Osteocyte (in vitro differentiated cells): ENCODE measurements at places on chromosomes 11 and 22. TPM values are rescaled to one million over a fixed set of nuclear protein-coding genes. Genes with fewer than 3 reads are reported as not detected.

- no peak overlapping the region for H3K4me3 ChIP-seq
- no peak overlapping the region for H3K27ac ChIP-seq
- H3K36me3 ChIP-seq = peaks cover 3% of the 10 kb centered on the region
- DNase-seq = no peak
- H3K27me3 ChIP-seq = no peaks in the 10 kb centered on the region
- H3K4me1 ChIP-seq = peaks cover 51% of the 10 kb centered on the region
Observed at GRCh38 chr11:122714004-122714403, 58.5 kb downstream of the UBASH3B start.

DNA sequence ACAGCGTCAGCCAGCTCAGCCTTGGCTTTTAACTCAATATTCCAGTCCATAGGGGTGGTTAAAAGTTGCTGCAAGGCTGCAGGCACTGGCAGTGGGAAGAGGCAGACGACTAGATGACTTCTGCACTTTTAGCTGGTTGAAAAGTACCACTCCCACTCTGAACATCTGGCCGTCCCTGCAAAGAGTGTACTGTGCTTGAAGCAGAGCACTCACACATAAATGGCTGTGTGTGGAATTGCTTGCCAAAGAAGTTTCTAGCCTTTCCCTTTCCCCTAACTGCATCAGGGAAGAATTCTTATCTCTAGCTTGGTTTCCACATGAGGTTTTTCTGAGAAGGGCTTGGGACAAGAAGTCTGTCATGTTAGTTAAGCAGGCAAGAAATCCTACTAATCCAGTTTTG, 5.1 kb upstream of the PHLDB1 start:
- no peak overlapping the region for H3K4me3 ChIP-seq
- peaks cover 37% of the 10 kb centered on the region for H3K36me3 ChIP-seq
- peak overlapping the region; percentile 32 for H3K27ac ChIP-seq
- peaks cover 42% of the 10 kb centered on the region for H3K4me1 ChIP-seq
- no peak for DNase-seq

DNA sequence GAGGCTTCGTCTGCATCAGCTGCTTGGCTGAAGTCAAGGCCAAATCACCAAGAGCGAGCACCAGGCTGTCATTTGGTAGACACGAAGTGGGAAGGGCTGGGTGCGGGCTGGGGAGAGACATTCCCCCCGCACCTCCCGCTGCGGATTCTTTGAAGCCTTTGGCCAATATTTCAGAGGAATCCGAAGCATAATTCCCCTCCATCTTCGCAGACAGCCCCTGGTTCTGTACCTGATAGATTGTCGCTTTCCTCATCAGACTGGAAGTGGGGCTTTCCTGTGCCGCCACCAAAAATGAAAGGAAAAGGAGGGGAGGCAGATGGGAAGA, 15.3 kb downstream of the BLID start:
- no peaks in the 10 kb centered on the region for H3K27me3 ChIP-seq
- no peak for DNase-seq
- H3K36me3 ChIP-seq = peaks cover 10% of the 10 kb centered on the region
- peaks cover 17% of the 10 kb centered on the region for H3K4me1 ChIP-seq
- no peak overlapping the region for H3K4me3 ChIP-seq
- no peak overlapping the region for H3K27ac ChIP-seq

- H3K4me1 ChIP-seq = no peaks in the 10 kb centered on the region
- H3K36me3 ChIP-seq = no peaks in the 10 kb centered on the region
- no peak overlapping the region for H3K27ac ChIP-seq
- no peak for DNase-seq
Observed at GRCh38 chr11:120780239-120780638, 243.7 kb upstream of the TBCEL start.

GRCh38 chr11:80638296-80638695, 1197.5 kb upstream of the TENM4 start:
- H3K4me3 ChIP-seq = no peak overlapping the region
- no peaks in the 10 kb centered on the region for H3K27me3 ChIP-seq
- no peaks in the 10 kb centered on the region for H3K4me1 ChIP-seq
- H3K27ac ChIP-seq = no peak overlapping the region

GRCh38 chr11:46845740-46846509, at the start of gene CKAP5:
TSS of gene CKAP5 (minus strand) at chr11:46846280. CDS start at chr11:46821231, 25,049 bp downstream.
- H3K27me3 ChIP-seq = no peaks in the 10 kb centered on the region
- peak within 1 kb of the TSS; percentile 91 for H3K27ac ChIP-seq
- H3K36me3 ChIP-seq = no peaks in the 10 kb centered on the region
- H3K4me3 ChIP-seq = peak within 1 kb of the TSS; percentile 89
- H3K4me1 ChIP-seq = peaks cover 29% of the 10 kb centered on the region
- peak; percentile 95 for DNase-seq

DNA sequence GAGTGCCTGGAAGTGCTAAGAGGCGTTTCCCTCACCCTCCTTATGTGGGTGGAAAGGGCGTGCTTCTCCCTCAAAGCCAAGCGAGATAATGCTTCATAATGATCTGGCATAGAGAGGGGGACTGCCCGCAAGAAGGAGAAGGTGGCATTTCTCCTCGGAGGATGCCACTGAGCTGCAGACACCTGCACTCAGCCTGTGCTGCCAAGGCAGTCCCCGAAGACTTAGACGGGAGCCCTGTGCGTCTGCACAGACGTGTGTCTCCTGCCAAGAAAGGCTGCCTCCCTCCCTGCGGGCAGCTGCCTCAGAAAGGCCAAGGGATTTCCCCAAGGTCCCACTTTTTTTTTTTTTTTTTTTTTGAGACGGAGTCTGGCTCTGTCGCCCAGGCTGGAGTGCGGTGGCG, 48.1 kb upstream of the SPATA19 start:
- H3K27ac ChIP-seq = no peak overlapping the region
- DNase-seq = peak; percentile 73
- H3K4me3 ChIP-seq = no peak overlapping the region
- no peaks in the 10 kb centered on the region for H3K36me3 ChIP-seq

- no peaks in the 10 kb centered on the region for H3K27me3 ChIP-seq
- DNase-seq = no peak
- H3K4me3 ChIP-seq = no peak overlapping the region
- peaks cover 17% of the 10 kb centered on the region for H3K4me1 ChIP-seq
- peaks cover 13% of the 10 kb centered on the region for H3K36me3 ChIP-seq
Observed at GRCh38 chr11:46444305-46444704, 52.7 kb upstream of the CHRM4 start.

- no peak overlapping the region for H3K4me3 ChIP-seq
- no peak overlapping the region for H3K27ac ChIP-seq
- peaks cover 10% of the 10 kb centered on the region for H3K4me1 ChIP-seq
Observed at GRCh38 chr11:115710980-115711379, 206.8 kb upstream of the CADM1 start.

- peaks cover 9% of the 10 kb centered on the region for H3K36me3 ChIP-seq
- H3K27ac ChIP-seq = peak overlapping the region; percentile 58
- H3K27me3 ChIP-seq = no peaks in the 10 kb centered on the region
- DNase-seq = peak; percentile 66
Observed at GRCh38 chr22:40211476-40212054, 33.8 kb downstream of the TNRC6B start.

DNA sequence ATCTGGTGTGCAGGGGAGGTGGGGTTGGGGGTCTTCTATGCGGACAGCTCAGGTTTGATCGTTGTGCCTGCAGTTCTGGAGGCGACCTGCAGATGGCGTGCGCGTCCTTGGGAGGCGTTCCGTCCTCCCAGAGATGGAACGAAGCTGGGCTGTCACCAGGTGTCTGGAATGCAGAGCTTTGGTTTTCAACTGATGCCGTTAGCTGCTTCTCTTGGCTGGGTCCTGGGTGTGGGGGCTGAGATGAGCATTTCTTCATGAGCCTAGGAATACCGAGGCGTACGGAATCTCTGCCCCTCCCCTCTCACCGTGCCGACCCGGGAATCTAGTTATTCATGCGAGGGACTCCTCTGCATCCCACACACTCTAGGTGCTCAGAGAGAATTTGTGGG, 98.6 kb downstream of the CEP164 start:
- peaks cover 30% of the 10 kb centered on the region for H3K27me3 ChIP-seq
- no peak overlapping the region for H3K4me3 ChIP-seq
- no peaks in the 10 kb centered on the region for H3K4me1 ChIP-seq
- DNase-seq = peak; percentile 91

DNA sequence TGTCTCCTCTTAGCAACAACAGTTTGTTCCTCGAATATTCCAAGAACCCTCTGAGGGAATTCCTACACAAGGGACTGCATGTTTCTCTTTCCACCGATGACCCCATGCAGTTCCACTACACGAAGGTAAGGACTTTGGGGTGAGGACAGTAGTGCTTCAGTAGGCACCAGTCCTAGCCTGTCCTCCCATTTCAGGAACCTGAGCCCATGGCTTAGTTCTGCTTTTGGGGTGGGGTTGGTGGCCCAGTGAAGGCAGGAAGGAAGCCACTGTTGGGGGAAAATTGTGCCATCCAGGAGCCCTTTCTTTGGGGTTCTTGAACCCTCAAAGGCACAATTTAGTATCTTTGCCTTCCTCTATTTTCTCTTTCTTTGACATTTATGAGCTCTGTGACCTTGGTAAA, 38.2 kb downstream of the RNF141 start:
- no peak overlapping the region for H3K27ac ChIP-seq
- H3K4me3 ChIP-seq = no peak overlapping the region
- no peaks in the 10 kb centered on the region for H3K27me3 ChIP-seq
- DNase-seq = no peak
- peaks cover 4% of the 10 kb centered on the region for H3K36me3 ChIP-seq
- peaks cover 16% of the 10 kb centered on the region for H3K4me1 ChIP-seq

GRCh38 chr11:8087185-8087584, 6.2 kb downstream of the TUB start:
- H3K27me3 ChIP-seq = no peaks in the 10 kb centered on the region
- no peak for DNase-seq
- peaks cover 9% of the 10 kb centered on the region for H3K4me1 ChIP-seq
- no peak overlapping the region for H3K4me3 ChIP-seq
- no peaks in the 10 kb centered on the region for H3K36me3 ChIP-seq

DNA sequence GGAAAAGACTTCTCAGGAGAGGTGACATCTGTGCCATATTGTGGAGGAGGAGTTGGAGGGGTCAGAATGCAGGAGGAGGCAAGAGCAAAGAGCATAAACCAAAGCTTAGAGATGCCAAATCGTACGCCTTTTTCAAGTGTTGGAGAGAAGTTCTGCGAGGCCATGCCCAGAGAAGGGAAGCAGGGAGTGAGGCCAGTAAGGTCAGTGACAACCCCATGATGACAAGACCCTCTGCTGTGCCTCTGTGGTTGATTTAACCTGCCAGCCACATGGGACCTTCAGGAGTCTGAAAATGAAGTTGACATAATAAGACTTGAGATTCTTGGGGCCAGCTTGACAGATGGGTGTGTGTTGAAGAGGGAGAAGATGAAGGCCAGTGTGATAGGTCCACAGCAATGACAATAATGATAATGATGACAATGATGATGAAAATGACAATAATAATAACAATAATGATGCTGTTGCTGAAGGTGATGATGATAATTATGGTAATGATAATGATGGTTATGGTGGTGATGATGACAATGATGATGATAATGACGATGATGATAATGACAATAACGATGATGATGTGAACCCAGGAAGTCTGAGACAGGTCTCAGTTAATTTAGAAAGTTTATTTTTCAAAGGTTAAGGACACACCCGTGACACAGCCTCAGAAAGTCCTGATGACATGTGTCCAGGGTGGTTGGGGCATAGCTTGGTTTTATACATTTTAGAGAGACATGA, 152.6 kb upstream of the B3GAT1 start:
- H3K27me3 ChIP-seq = peaks cover 2% of the 10 kb centered on the region
- no peak overlapping the region for H3K4me3 ChIP-seq
- no peak overlapping the region for H3K27ac ChIP-seq
- DNase-seq = no peak
- no peaks in the 10 kb centered on the region for H3K36me3 ChIP-seq
- peaks cover 14% of the 10 kb centered on the region for H3K4me1 ChIP-seq

GRCh38 chr11:18203723-18204122, 31.1 kb downstream of the MRGPRX4 start:
- H3K4me1 ChIP-seq = no peaks in the 10 kb centered on the region
- no peaks in the 10 kb centered on the region for H3K36me3 ChIP-seq
- H3K27me3 ChIP-seq = peaks cover 34% of the 10 kb centered on the region
- no peak for DNase-seq

- H3K36me3 ChIP-seq = no peaks in the 10 kb centered on the region
- no peak for DNase-seq
- no peak overlapping the region for H3K27ac ChIP-seq
- H3K27me3 ChIP-seq = no peaks in the 10 kb centered on the region
- H3K4me3 ChIP-seq = no peak overlapping the region
Observed at GRCh38 chr11:3859373-3859881, 4.0 kb downstream of the STIM1 start.

DNA sequence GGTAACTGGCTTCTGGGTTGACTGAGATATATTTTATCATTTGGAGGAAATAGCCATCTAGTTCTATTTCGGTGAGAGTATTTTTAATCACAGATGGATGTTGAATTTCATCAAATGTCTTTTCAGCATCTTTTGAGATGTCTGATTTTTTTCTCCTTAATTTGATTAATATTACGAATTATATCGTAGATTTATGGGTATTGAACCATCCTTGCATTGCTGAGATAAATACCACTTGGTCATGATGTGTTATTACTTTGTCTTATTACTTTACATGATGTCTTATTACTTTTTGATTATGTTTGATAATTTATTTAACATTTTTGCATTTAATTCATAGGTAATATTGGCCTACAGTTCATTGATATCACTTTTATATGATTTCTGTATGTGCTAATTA, 78.8 kb upstream of the PARVA start:
- peaks cover 4% of the 10 kb centered on the region for H3K36me3 ChIP-seq
- DNase-seq = no peak
- H3K27me3 ChIP-seq = no peaks in the 10 kb centered on the region
- no peaks in the 10 kb centered on the region for H3K4me1 ChIP-seq
- no peak overlapping the region for H3K27ac ChIP-seq

DNA sequence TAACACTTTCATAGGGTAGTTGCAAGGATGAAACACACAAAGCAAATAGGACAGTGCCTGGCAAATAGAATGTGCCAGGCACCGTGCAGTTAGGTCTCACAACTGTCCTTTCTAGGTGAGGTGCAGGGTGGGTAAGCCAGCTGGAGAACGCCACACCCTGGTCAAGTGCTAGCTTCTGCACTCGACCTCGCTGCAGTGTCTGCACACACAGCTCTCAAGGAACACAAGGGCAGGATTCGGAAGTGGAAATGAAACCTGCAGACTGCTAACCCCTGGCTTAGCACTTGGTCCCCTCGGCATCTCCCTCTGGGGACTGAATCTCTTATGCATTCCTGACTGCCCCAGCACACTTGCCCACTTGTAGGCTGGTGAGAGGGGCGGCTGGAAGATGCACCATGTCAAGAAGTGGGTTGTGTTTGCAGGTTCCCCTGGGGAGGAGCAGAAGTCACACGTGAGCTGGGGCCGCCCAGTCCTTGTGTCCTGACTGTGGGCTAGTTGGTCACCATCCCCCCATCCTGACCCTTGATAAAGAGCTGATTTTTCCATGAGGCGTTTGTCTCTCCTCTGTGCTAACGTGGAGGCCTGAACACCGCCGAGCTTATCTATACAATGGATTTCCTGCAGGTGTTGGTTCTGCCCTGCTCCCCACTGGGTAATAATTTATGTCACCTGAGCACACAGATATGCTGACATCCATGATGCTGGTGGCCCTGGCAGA, 89.0 kb downstream of the MICAL2 start:
- H3K4me1 ChIP-seq = peaks cover 34% of the 10 kb centered on the region
- peaks cover 4% of the 10 kb centered on the region for H3K36me3 ChIP-seq
- H3K4me3 ChIP-seq = no peak overlapping the region

Gene EFEMP2
- total RNA-seq = 130 and 131 TPM in 2 replicates

Gene TREH
- total RNA-seq = not detected in 2 replicates

Gene MS4A4E
- total RNA-seq = 0.30 TPM in 1 of 2 replicates, not detected in the other

Gene ARHGAP8
- total RNA-seq = 0.89 and 1.5 TPM in 2 replicates

Gene SEZ6L
- total RNA-seq = not detected in 2 replicates

Gene ZBTB16
- 19.1 and 20.3 TPM in 2 replicates for total RNA-seq

Gene PPM1F
- 37.6 and 40.2 TPM in 2 replicates for total RNA-seq

Gene CDC42BPG
- 0.68 and 1.7 TPM in 2 replicates for total RNA-seq

Gene DEUP1
- not detected in 2 replicates for total RNA-seq

Gene OR52N5
- not detected in 2 replicates for total RNA-seq

Gene PNPLA2
- total RNA-seq = 83.8 and 96.4 TPM in 2 replicates

Gene DGCR8
- 44.0 and 45.1 TPM in 2 replicates for total RNA-seq
